Natural killer cell (primary cell): ENCODE measurements at places on chromosomes 12 and 14. TPM values are rescaled to one million over a fixed set of nuclear protein-coding genes. Genes with fewer than 3 reads are reported as not detected.
A peak's percentile ranks its signal among the peaks of the same experiment; 100 is the strongest.

The CEP128 gene
- total RNA-seq: 15.6 TPM

The LRTM2 gene
- total RNA-seq: not detected

GRCh38 chr12:110403976-110404682 is 621 bp upstream of the ANAPC7 start:
- peaks cover 2% of the 10 kb centered on the region for H3K36me3 ChIP-seq
- H3K27me3 ChIP-seq: no peaks in the 10 kb centered on the region
- H3K27ac ChIP-seq: peak overlapping the region; percentile 91
- H3K4me1 ChIP-seq: peaks cover 18% of the 10 kb centered on the region
- peak; percentile 67 for DNase-seq

- no peaks in the 10 kb centered on the region for H3K27me3 ChIP-seq
- no peaks in the 10 kb centered on the region for H3K36me3 ChIP-seq
- H3K4me3 ChIP-seq: no peak overlapping the region
- H3K27ac ChIP-seq: no peak overlapping the region
- DNase-seq: no peak
These were observed 204.5 kb upstream of the SFSWAP start for GRCh38 chr12:131506426-131506825.

- no peak overlapping the region for H3K4me3 ChIP-seq
- no peaks in the 10 kb centered on the region for H3K27me3 ChIP-seq
- no peak for DNase-seq
- no peak overlapping the region for H3K27ac ChIP-seq
- no peaks in the 10 kb centered on the region for H3K36me3 ChIP-seq
These were observed 54.7 kb upstream of the FKBP4 start for GRCh38 chr12:2739832-2740641.

DNA sequence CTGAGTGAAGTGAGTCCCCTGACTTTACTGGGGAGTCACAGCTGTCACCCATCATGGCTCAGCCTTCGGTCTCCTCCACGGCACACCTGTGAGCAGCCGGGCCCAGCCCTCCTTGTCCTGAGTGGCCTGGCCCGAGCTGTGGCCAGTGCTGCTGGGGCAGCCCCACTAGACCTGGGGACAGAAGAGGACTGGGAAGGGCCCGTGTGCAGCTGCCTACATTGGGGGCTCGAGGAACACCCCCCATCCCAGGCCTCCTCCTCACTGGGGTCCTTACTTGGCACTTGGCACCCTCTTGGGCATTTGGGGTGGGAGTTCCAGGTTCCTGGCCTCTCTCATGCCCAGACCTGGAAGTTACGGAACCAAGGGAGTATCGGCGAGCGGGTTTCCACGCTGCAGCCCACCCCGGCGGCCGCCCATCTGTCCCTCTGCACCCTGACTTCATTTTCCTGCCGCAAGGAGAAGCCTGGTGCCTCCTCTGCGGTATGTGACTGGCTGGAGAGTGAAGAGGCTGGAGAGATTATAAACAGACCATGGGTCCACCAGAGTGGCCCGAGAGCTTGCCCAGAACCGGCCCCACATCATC is 179.7 kb downstream of the KIF26A start:
- no peak overlapping the region for H3K4me3 ChIP-seq
- H3K27me3 ChIP-seq: no peaks in the 10 kb centered on the region
- H3K4me1 ChIP-seq: no peaks in the 10 kb centered on the region
- DNase-seq: no peak

DNA sequence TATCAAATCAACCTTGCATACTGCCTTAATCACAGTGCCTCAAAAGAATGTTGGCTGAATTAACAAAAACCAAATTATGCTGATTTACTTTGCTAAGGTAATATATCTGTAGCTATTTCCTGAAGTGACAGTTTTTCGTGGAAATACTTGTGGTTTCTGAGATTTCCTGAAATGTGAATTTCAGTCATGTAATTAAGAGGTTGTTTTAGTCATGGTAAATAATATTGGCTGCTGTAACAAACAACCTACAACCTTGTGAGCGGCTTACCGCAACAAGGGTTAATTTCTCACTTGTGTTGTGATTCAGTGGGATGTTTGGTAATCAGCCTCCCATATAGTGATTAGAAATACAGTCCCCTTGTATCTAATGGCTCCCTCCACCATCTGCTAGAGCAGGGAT is 387.9 kb downstream of the NELL2 start:
- no peak overlapping the region for H3K4me3 ChIP-seq
- DNase-seq: no peak
- H3K36me3 ChIP-seq: no peaks in the 10 kb centered on the region
- H3K4me1 ChIP-seq: no peaks in the 10 kb centered on the region
- H3K27me3 ChIP-seq: no peaks in the 10 kb centered on the region
- H3K27ac ChIP-seq: no peak overlapping the region

GRCh38 chr12:128755566-128755965 is 68.2 kb downstream of the SLC15A4 start:
- no peak for DNase-seq
- H3K27ac ChIP-seq: no peak overlapping the region
- no peak overlapping the region for H3K4me3 ChIP-seq
- no peaks in the 10 kb centered on the region for H3K27me3 ChIP-seq
- no peaks in the 10 kb centered on the region for H3K4me1 ChIP-seq

The GCH1 gene
- 52.6 TPM for total RNA-seq

GRCh38 chr12:104220931-104221330 is 5.4 kb downstream of the TXNRD1 start:
- no peak overlapping the region for H3K27ac ChIP-seq
- H3K36me3 ChIP-seq: no peaks in the 10 kb centered on the region
- no peaks in the 10 kb centered on the region for H3K27me3 ChIP-seq
- peaks cover 7% of the 10 kb centered on the region for H3K4me1 ChIP-seq
- H3K4me3 ChIP-seq: no peak overlapping the region
